Activated T-cell treated with anti-CD3 and anti-CD28 coated beads, Interleukin-2, amount 50 U/mL, for 24 hours (primary cell): ENCODE measurements at places on chromosomes 2 and 18.

- no peak for DNase-seq
Measured at GRCh38 chr2:221553333-221553732, 18.8 kb downstream of the EPHA4 start.

GRCh38 chr2:160144280-160144990 is 55.6 kb downstream of the ITGB6 start:
- no peak for DNase-seq

- no peak for DNase-seq
Measured at GRCh38 chr2:215401896-215402379, 33.9 kb downstream of the FN1 start.

- no peak for DNase-seq
Measured at GRCh38 chr2:12036640-12036983, 290.2 kb downstream of the LPIN1 start.

DNA sequence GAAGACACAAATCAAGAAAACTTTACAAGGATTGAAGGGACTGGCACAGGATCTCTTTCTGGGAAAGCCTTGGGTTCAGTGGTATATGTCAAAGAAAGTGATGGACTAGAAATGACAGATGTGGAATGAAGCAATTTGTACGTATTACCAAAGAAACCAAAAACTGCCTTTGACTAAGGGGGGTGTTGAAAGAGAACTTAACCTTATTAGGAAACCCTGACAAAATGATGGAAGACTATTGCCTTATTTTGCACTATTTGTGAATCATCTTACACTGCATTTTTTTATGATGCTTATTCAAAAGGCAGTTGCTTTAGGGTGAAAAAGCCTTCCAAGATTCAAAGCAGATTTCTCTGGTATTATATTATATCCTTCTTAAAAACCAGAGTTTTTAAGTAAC is 4.0 kb downstream of the TSGA10 start:
- DNase-seq = no peak

GRCh38 chr2:239402666-239403065 is 1.8 kb upstream of the HDAC4 start:
- DNase-seq = no peak

DNA sequence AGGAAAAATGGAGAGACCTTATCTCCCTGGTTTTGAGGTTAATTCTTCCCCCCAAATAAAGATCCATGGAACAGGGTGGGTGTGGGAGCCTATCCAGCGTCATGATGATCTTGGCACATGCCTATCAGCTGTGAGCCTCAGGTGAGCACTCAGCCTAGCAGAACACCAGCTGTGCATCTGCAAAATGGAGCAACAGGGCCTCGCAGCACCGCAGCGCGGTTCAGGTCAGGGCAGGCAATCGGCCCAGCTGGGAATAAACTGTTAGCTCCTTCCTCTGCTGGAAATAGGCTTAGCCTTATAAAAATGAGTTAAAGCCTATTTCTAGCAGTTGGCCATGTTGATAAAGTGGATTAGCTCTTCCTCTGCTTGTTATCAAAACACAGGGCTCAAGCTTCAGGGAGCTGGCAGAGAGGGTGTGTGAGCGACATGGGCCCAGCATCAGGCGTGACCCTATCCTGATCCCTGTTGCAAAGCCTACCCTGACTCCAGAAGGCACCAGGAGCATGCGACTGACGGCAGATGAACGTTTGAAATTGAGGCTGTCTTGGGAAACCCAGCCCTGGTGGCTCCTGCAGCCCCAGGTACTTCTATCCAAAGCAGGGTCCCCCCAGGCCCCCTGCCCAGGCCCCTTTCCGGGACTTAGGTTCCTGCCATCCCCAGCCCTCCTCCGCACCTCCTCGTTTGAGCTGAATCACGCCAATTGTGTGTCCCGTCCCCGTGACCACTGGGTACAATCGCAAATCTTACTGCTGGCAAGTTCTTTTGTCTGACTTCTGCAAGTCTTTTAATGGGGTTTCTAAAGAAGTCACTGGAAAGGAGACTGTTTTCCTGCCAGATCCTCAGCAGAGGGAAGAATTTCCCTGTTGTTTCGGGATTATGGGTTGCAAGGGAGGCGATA is 35.4 kb downstream of the ARHGEF4 start:
- DNase-seq = no peak

DNA sequence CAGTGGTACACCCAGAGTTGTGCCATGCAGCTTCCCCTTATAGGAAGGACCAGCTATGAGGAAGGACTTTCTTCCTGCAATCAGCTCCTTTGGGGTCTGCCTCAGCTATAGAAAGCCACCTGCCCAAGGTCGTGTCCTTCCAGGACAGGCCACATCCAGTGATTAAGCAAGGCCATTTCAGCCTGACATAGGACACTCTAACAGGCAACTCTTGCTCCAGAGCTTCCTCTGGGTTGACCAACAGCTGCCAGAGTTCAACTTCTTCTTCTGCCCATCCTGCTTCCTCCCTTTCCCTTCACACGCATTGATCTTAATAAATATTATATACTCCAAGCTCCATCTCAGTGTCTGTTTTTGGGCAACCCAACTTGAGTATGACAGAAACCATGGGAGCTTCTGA is 12.8 kb downstream of the LRP2 start:
- DNase-seq = no peak

DNA sequence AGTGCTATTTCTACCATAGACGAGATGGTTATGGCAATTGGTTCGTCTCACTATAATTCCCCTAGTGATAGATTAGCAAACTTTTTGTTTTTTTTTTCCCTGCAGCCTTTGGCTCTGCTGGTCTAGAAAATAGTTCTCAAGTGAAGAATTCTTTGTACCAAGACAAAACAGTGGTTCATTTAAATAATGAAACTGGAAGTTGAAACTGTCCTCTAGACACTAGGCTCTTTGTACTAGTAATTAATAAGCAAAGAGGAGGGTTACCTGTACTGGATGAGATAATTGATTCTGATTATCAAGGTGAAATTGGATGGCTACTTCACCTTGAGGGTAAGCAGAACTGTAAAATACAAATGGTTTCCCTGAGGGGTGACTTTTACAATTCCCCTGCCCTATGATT is 156.9 kb upstream of the DCC start:
- no peak for DNase-seq

- no peak for DNase-seq
Measured at GRCh38 chr2:66667301-66667700, 232.4 kb downstream of the MEIS1 start.

DNA sequence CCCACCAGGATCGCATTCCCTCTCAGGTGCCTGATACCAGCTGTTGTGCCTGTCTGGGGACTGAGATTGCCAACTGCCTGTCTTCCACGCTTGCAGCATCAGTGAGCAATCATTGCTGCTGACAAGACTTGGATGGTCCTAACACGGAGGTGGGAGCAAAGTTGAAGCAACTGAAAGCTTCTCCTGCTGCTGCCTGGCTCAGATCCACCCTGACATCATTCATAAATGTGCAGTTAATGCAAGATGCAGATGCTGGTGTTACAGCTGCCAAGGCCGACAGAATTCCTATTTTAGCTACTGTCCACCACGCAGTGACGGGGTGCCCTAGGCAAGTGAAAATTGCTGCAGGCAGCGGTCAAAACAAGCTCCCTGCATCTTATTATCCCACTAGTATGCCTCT is 131.4 kb downstream of the VWC2L start:
- DNase-seq = no peak

DNA sequence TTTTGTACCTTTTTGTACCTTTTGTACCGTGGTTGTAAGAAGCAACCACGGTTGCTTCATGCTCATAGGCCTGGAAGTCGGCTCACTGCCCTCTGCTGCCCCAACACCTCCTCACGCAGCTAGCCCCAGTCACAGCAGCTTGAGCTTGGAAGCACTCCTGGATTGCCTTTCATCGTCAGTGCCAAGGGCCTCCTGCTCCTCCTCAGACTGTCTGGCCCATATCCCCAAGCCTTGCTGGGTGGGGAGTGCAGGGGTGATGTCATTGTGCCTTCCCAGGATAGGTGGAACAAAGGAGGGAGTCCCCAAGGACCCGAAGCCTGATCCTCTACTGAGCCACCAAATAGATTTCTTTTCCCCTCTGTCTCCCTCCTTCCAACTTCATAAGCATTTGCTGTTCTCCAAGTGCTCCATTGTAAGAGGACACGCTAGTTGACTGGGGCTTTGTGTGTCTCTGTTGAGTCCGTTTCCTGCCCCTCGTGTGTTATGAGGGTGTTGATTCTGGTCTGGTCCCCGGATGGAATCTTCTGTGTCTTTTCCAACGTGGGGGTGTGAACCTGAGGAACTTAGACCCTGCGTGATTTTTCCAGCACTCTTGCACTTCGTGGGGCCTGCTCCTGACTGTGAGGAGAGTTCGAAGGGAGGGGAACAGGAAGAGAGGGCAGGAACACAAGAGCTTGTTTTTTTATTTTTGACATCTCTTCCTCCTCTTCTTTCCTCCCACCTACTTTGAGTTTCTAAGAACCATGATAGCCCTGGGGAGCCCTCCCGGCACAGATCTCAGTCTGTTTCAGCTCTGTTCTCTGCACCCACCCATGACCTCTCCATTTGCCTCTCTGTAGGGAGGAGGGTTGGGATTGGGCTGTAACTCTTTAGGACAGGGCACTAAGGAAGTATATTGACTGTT is 127.2 kb upstream of the EML6 start:
- DNase-seq = no peak

GRCh38 chr2:42048299-42049220 is 739 bp downstream of the PKDCC start:
- peak; percentile 37 for DNase-seq
